IMR-90 (cell line): ENCODE measurements at places on chromosomes 16 and 17. TPM values are rescaled to one million over a fixed set of nuclear protein-coding genes. Genes with fewer than 3 reads are reported as not detected.

Gene CD300LG
- not detected in 2 replicates for total RNA-seq

Gene MNT
- total RNA-seq: 1.4 and 1.9 TPM in 2 replicates

Gene TSNAXIP1
- total RNA-seq: 0.56 and 0.72 TPM in 2 replicates

Gene C1QTNF8
- not detected in 2 replicates for total RNA-seq

Gene ABCA8
- total RNA-seq: 1.8 and 2.8 TPM in 2 replicates

Gene ENPP7
- not detected in 2 replicates for total RNA-seq

Gene CCL4
- total RNA-seq: not detected in 2 replicates

Gene MYCBPAP
- under 0.01 and 0.18 TPM in 2 replicates for total RNA-seq

Gene DYNLL2
- total RNA-seq: 9.1 and 12.8 TPM in 2 replicates

Gene C1QTNF1
- total RNA-seq: 1.7 and 3.4 TPM in 2 replicates

Gene FOXJ1
- total RNA-seq: not detected in 2 replicates

Gene GCGR
- not detected in 2 replicates for total RNA-seq

Gene TBC1D3K
- total RNA-seq: not detected in 2 replicates

Gene NKD1
- under 0.01 TPM in 1 of 2 replicates, not detected in the other for total RNA-seq

Gene CD300A
- not detected in 2 replicates for total RNA-seq

Gene VEZF1
- total RNA-seq: 40.3 and 42.1 TPM in 2 replicates

Gene SP6
- total RNA-seq: under 0.01 TPM in 2 replicates

Gene C16orf92
- not detected in 2 replicates for total RNA-seq

Gene HS3ST4
- not detected in 2 replicates for total RNA-seq

Gene PRCD
- total RNA-seq: under 0.01 TPM in 1 of 2 replicates, not detected in the other

Gene SMIM5
- not detected in 2 replicates for total RNA-seq

Gene TBC1D3E
- not detected in 2 replicates for total RNA-seq

Gene CES5A
- total RNA-seq: not detected in 2 replicates

Gene HS3ST3A1
- total RNA-seq: 7.5 and 9.0 TPM in 2 replicates

Gene TP53TG3F
- not detected in 2 replicates for total RNA-seq

Gene SPATA33
- 0.90 and 1.1 TPM in 2 replicates for total RNA-seq

Gene TM4SF5
- not detected in 2 replicates for total RNA-seq

Gene C1QL1
- total RNA-seq: 0.18 and 0.28 TPM in 2 replicates

Gene CBLN1
- not detected in 2 replicates for total RNA-seq

Gene SLC5A11
- under 0.01 TPM in 1 of 2 replicates, not detected in the other for total RNA-seq

Gene RPS6KB1
- 18.9 and 20.3 TPM in 2 replicates for total RNA-seq
